ENCODE measurements at places on chromosomes 5 and 9.

- no peak for DNase-seq
Observed at GRCh38 chr9:125360601-125361000, 99.0 kb downstream of the GAPVD1 start.

DNA sequence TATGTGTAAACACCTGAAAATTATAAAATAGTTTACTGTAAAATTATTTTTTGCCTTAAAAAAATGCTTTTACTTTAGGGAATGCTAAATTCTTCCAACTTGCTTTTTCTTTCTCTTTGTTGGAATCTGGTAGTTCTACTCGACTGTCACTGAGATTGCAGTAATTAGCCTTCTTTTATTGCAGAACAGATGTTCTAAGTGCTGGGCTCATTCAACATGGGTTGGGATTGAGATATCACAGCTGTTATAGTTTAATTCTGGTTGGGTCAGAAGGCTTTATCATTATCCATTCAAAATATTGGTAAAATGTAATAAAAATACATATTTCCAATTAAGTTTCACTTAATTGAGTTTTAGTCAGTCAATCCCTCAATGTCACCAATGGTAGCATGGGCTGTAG lies 686.7 kb downstream of the CDH18 start:
- DNase-seq, result no peak

DNA sequence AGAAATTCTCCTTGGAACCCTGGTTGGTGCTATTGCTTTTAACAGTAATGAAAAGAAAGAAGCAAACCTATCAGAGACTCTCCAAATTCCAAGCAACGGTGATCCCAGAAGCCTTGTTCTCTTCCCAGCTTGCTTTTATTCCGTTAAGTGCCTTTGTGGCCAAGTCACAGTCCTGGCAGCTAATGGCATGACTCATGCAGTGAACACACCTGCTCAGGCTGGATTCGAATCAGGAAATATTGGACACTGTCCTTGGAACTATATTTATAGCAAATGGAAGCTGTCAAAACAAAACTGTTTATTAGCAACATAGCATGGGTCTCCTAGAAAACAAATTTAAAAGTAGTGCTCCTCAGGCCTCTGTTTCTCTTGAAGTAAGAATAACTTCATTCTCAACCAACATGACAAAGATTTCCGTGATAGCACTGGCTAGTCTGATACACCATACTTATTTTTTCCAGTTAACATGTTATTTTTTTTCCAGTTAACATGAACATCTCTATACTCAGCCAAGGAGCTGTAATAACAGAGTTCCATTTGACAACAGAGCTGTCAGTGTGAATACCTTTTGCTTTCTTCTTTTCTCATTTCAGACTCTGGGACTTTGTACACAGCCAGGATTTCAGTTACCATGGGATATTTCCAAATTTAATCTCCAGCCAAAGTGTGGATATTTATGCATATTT lies 502.4 kb downstream of the GADD45G start:
- no peak for DNase-seq

GRCh38 chr5:40672425-40672824 lies 7.3 kb upstream of the PTGER4 start:
- no peak for DNase-seq

DNA sequence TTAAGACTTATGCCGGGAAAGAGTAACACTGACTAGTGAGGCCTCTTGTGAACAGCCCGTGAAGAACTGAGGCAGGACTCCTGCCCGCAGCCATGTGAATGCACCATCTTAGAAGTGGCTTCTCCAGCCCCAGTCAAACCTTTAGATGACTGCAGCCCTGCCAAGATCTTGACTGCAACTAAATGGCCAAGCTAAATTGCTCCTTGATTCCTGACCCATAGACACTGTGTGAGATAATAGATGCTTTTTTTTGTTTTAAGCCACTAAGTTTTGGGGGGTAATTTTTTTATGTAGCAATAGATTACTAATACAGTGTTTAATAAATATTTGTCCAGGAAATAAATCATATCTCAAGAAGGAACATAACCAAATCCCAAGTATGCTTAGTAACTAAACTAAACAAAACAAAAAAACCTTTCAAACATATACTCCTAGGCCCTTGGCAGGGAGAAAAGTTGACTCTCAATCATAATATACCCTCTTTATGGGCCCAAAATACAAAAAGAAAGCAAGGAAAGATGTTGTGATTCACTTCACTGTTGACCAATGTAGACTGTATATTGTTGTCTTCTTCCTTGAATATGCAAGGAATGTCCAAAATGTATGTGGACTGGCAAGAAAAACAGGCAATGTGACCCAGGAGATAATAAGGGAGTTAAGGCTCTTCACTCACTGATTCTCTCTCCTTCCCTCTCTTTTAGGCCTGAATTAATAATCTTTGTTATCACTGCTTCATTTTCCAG lies 79.7 kb upstream of the ZNF366 start:
- no peak for DNase-seq

DNA sequence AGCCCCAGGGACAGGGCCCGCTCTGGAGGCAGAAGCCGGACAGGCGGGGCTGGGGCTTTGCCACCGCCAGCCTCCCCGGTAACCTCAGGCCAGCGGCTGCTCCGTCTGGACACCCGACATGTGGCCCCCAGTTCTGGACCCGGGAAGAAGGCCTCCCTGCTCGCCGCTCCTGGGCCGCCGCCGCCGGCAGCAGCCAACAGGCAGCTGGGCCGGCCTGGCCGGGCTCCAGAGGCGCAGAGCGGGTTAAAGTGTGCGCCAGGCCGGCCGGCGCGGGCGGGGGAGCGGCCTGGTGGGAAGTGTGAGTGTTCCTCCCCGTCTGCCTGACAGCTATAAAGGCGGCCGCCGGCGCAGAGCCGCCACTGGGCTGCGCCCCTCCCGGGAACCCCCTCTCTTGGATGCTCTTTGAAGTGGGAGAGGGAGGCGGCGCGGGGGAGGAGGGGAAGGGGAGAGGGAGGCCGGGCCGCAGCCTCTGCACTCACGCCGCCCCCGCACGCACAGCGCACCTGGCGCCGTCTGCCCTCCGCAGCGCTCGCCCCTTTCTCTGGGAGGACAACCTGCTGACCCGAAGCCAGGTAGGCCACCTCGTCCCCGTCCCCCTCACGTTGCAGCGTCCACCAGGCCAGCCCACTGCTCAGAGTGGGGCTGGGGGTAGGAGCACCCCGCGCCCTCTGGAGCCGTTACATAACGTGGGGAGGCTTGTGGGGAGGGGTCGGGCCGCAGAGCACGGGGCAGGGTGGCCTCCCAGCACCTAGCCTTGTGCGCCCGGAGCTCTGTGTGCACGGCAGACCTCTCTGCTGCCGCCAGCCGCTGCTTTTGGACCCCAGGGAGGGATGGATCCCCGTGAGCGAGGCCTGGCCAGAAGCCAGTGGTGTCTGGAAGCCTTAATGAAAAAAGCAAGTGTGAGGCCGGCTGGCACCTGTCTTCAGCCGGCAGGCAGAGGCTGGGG lies at the start of gene ADAMTSL2:
Gene ADAMTSL2 (plus strand): TSS at position 359 of the 946 bp plus-strand sequence. CDS start 2,009 bp downstream, outside the sequence.
- DNase-seq, result no peak

DNA sequence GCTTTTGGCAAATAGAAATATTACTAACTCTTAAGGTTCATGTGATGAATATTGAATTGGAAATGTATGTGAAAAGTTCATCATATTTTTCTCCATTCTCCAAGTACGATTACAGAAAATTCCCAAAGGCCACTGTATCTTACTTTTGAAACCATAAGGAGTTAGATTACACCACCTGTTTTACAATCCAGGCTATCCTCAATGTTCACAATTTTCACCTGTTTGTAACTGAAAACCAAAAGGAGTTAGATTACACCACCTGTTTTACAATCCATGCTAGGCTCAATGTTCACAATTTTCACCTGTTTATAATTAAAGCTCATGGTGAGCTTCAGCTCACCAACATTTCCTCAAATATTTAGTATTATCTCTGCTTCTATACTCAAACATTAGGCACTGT lies 188.0 kb downstream of the HCN1 start:
- DNase-seq, result no peak

DNA sequence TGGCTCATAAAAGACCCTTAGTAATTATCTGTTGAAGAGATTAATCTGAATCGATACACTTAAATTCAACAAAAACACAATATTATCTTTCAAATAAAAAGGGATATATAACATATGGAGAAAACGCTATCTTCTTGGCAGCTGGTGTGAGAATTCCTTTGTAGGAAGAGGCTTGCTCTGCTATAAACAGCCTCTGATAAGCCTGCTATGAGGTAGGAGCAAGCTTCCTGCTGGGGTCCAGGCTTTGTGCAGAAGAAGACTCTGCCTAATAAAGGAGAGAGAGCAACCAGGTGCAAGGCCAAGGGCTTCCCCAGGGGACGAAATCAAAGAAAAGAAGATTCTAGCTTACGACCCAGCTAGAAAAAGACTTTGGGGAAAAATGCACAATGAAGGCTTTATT lies 43.3 kb upstream of the SSBP2 start:
- no peak for DNase-seq

DNA sequence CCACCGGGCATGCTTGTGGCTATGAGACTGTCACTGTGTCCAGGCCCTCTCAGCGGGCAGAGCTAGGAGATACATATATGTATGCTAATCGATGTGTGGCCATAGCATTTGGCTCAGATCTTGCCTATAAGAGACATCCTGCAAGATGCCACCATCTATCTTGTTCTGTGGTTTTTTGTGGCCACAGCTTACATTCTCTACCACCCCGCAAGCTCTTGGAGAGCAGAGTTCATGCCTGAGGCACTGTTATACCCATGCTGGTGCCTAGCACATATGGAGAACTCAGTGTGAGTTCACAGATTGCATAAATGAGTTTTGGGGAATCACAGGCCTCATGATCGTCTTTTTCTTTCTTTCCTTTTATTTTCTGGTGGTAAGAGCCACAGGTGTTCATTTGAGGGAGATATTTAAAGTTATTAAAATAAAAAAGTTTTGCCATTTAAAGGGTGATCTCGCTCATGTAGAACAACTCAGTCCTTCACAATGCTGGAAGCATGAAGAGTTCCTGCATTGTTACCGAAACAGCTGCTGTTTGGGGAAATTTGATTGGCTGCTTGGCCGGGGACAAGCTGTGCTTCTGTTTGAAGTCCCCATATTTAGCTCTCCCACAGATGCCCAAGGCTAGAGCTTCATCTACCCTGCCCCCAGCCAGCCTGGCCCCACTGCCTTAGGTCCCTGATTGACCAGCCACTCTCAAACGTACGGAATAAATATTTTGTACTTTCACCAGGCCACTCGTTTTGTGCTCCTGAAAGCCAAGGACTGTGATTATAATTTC lies 169.2 kb upstream of the MAP1B start:
- no peak for DNase-seq

- DNase-seq, result peak; percentile 75
Observed at GRCh38 chr5:56950626-56951125, 1.2 kb downstream of the MIER3 start.

- no peak for DNase-seq
Observed at GRCh38 chr5:137226081-137226480, 273.0 kb downstream of the SPOCK1 start.

DNA sequence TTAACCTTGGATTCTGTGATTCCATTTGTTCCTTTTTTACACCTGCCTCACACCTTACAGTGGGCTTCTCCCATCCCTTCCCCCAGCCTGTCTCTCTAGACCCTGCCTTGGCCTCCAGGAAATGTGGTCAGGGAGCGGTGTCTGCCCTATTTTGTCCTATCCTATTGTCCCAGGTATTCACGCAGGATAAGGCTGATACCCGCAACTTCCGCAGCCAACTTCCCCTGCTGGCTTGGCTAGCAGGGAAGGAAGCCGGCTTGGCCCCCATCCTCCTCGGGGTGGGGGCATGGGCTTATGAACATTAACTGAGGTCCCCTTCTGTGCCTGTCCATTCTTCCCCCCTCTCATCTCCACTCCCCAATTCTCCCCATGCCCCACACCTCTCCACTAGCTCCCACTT lies 3.5 kb downstream of the CSF1R start:
- DNase-seq, result no peak

- DNase-seq, result no peak
Observed at GRCh38 chr9:109115931-109116526, 3.7 kb downstream of the TMEM245 start.

DNA sequence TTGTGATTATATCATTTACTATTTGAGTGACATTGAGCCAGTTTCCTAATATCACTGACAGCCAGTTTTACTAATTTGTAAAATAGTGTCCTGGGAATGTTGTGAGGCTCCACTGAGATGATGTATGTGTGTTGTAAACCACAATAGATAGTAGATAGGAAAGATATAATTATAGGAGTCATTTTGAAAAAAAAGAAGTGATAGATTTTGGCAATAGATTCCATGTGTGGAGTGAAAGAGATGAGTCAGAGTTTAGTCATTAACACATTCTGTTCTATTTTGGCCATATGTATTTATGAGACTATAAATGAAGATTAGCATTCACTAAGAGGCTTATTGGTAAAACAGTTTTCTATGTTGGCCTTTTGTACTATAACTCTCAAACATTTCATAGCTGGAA lies 388.2 kb downstream of the FAM170A start:
- no peak for DNase-seq

DNA sequence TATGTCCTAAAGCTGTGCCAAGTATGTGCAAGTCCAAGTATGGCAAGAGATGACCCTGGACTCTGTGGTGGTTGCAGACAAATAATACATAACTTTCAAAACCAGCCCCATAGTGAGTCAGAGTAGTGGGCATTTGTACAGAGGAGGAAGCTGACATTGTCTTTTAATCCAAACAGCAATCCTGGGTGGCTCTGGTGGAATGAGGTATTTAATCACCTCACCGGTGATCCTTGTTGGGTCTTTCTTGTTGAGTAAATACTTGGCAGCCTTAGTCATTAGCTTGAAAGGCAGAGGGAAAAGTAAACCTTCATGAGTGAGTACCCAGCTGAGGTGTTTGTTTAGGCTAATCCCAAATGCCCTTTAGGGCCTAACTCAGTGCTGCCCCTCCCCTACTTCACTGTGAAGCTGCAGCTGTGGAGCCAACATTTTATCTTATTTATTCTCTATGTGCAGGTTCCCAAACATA lies 148.7 kb upstream of the SLC12A2 start:
- no peak for DNase-seq

- DNase-seq, result no peak
Observed at GRCh38 chr9:82091100-82091499, 102.5 kb downstream of the SPATA31D1 start.

DNA sequence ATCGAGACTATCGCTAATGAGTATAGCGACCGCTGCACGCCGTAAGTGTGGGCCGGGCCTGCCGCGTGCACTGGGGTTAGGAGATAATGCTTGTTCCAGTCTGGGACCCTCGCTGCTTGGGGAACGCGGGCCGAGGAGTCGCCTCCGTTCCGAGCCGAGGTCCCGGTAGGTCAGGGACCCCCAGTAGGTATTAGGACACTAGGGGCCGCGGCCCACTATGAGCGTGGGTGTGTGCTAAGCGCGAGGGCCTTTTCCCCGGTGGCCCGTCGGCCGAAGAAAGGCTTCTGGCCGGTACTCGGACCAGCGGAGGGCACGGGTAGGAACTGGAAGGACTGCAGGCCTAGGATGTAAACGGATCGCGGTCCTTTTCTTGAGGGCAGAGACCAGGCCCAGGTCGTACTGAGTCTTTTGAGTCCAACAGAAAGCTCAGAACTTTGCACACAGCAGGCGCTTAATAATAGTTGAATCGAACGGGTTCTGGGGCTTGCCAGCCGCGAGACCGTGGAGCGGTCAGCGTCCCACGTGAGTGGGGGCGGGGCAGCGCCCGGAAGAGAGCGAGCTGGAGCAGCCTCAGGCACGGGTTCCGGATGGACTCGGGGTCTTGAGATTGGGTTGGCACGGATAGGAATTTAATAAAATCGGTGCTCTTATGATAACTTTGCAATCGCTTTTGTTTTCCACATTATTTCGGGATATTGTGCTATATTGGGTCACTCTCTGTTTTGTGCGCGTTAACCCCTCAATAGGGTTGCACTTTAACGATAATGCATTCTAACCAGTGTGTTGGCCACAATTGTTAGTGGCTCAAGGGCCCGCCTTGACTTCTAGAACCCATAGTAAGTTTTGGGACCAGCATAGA lies 733 bp downstream of the HSPA4 start:
- DNase-seq, result peak; percentile 84
